ENCODE measurements at places on chromosomes 7 and 10. TPM values are rescaled to one million over a fixed set of nuclear protein-coding genes. Genes with fewer than 3 reads are reported as not detected.
A peak's percentile ranks its signal among the peaks of the same experiment; 100 is the strongest.

- peak overlapping the region; percentile 29 for H3K27ac ChIP-seq
- peak; percentile 67 for DNase-seq
- peaks cover 5% of the 10 kb centered on the region for H3K36me3 ChIP-seq
- H3K27me3 ChIP-seq, result peaks cover 22% of the 10 kb centered on the region
- H3K4me3 ChIP-seq, result peak overlapping the region; percentile 48
Observed at GRCh38 chr7:98133181-98133580, 26.5 kb downstream of the LMTK2 start.

DNA sequence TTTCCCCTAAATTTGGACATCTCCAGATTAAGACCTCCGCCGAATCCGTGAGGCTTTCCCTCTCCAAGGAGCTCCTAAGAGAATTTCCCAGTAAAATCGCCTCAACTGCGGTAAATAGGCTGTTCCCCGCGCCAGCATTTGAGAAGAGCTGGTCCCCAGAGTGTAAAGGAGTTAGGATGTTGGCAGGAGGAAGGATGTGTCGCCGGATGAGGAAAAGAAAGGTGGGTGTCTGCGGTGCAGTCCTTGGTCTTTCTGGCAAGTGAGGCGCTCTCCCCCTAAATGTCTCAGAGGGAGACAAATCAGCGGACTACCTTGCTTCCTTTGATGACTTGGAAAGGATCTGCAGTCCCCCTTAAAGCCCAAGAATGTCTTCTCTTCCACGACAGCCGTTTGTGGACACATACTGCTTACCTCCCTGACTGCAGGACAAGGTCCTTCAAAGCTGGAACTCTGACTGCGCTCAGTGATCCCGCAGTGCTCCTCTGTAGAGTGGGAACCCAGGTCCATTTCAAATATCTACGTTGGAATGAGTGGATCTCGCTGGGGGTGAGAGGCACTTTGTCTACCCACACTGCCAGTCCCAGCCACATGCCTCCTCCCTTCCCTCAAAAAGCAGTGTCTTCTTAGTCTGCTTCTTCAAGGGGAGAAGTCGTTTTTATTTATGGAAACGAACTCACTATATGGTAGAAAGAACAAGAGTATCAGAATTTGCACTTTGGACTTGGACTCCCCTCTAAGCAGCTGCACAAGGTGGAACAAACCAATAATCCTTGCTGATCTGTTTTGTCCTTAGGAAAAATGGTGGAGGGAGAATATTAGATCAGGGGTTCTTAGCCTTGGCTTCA lies 1.1 kb upstream of the DLG5 start:
- H3K36me3 ChIP-seq, result no peaks in the 10 kb centered on the region
- H3K4me3 ChIP-seq, result peak overlapping the region; percentile 52
- H3K27me3 ChIP-seq, result peaks cover 59% of the 10 kb centered on the region
- DNase-seq, result no peak

DNA sequence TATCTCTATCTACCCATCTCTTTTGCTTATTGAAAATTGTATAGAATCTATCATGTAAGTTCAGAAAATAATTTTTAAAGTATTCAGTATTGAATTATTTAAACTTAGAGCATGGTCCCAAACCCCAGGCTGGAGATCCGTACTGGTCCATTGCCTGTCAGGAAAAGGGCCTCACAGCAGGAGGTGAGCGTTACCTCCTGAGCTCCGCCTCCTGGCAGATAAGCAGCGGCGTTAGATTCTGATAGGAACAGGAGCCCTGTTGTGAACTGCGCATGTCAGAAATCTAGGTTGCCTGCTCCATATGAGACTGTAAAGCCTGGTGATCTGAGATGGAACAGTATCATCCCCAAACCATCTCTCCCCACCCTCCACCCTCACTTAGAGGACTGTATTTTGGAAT lies 266.0 kb upstream of the CNTNAP2 start:
- H3K27ac ChIP-seq, result no peak overlapping the region
- no peaks in the 10 kb centered on the region for H3K36me3 ChIP-seq
- no peaks in the 10 kb centered on the region for H3K27me3 ChIP-seq
- no peaks in the 10 kb centered on the region for H3K4me1 ChIP-seq

NUTM2B gene
- 2.0 TPM for total RNA-seq

DNA sequence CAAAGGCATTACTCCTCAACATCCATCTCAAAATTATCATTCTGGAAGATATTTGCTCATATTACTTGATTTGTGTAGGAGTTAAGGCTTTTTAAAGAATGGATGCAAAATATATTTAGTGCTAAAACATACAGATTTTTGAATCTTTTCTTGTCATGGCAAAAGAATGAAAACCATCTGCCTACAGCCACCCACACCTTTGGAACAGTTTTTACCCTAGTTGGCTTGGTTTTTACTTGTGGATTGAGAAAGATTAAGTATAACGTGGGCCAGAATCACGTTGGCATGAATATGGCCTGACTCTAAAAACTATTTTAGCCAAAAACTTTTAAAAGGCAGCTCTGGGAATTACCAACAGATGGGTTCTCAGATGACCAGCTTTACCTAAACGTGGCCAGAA lies 128.2 kb downstream of the SPAG6 start:
- DNase-seq, result no peak
- no peak overlapping the region for H3K4me3 ChIP-seq
- no peak overlapping the region for H3K27ac ChIP-seq
- H3K36me3 ChIP-seq, result peaks cover 1% of the 10 kb centered on the region
- peaks cover 70% of the 10 kb centered on the region for H3K27me3 ChIP-seq

Measured in activated CD8-positive, alpha-beta memory T cell treated with anti-CD3 and anti-CD28 coated beads, Interleukin-2, amount 10 ng/mL, durations not matched to agents 7 days and 5 days (primary cell).